NCI-H226 (cell line): ENCODE measurements at places on chromosomes 3 and 15.
A peak's percentile ranks its signal among the peaks of the same experiment; 100 is the strongest.

DNA sequence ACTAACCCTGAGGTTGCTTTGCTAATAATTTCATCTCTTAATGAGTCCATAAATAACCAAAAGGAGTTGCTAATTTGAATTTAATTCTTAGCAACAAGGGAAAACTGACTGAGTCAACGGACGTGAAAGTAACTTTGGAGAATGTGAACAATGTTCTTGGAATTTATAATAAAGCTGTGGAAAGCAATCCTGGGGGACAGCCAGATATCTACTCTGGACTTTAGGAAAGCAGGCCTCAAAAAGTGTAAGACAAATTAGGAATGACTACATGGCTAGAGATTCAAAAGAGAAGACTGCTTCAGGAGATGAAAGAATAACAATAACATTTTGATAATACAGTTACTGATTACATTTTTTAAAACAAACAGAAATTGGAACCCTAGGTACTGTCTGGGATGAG is 318.4 kb upstream of the COL8A1 start:
- peak; percentile 84 for DNase-seq

GRCh38 chr15:29129221-29129620 is 140.4 kb downstream of the NSMCE3 start:
- DNase-seq = no peak

DNA sequence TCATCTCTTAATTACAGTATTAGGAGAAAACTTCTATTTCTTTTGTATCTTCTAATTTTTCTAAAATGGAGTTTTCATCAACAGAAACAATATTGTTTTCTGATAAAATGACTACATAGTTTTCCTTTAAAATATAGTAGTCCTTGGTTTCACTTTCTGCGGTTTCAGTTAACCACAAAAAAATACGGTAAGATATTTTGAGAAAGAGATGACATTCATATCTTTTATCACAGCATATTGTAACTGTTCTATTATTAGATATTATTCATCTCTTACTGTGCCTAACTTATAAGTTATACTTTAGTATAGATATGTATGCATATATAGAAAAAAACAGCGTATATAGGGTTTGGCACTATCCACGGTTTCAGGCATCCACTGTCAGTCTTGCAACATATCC is 2.3 kb downstream of the B4GALT4 start:
- DNase-seq = no peak

DNA sequence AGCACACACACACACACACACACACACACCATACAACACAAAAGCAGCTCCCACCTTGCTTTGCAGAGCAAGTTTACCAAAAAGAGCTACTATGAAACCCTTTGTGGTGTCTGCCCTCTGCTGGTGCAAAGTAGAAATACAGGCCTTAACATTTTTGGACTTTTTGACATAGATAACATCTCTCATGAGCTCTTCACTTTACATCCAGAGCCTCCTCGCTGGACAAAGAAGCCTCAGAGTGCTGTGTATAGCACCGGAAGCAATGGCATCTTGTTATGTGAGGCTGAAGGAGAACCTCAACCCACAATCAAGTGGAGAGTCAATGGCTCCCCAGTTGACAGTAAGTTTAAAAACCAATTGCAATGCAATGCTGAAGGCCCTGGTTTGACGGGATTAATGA is 157.9 kb downstream of the CHL1 start:
- DNase-seq = peak; percentile 16

DNA sequence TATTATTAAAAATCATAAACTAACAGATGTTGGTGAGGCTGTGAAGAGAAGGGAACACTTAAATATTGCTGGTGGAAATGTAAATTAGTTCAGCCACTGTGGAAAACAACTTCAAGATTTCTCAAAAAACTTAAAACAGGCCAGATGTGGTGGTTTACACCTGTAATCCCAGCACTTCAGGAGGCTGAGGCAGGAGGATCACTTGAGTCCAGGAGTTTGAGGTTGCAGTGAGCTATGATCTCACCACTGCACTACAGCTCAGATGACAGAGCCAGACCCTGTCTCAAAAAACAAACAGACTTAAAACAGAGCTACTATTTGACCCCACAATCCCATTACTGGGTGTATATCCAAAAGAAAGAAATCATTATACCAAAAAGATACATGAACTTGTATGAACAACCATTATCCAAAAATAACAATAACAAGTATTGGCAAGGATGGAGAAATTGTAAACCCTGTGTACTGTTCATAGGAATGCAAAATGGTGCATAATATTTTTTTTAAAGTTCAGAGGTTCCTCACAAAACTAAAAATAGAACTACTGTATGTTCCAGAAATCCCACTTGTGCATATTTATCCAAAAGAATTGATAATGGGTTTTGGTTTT is 25.5 kb downstream of the ZNF148 start:
- no peak for DNase-seq

DNA sequence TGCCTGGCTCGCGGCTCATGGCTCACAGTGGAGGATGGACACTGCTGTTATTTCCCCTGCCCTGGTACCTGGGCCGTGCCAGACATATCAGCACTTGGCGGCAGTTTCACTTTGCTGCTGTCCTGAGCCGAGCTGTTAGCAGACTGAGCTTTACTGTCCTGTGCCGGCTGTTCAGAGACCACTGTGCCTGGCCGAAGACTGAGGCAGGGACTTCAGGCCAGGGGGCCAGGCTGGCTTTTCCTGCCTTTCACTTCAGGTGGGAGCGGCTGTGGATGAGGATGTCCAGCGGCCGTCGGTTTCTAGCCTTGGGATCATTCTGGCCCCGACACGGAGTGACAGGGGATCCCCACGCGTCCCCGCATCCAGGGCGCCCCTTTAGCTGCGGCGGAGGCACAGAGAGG is 1.1 kb downstream of the ATP10A start:
- no peak for DNase-seq

- DNase-seq = no peak
These were observed 2.5 kb downstream of the DLG1 start for GRCh38 chr3:197295871-197296270.

- no peak for DNase-seq
These were observed 13.9 kb downstream of the PCYT1A start for GRCh38 chr3:196273655-196274054.

- DNase-seq = no peak
These were observed 243.5 kb upstream of the MANF start for GRCh38 chr3:51141573-51141972.
